HEK293T (cell line): ENCODE measurements at places on chromosomes 1 and 21.

DNA sequence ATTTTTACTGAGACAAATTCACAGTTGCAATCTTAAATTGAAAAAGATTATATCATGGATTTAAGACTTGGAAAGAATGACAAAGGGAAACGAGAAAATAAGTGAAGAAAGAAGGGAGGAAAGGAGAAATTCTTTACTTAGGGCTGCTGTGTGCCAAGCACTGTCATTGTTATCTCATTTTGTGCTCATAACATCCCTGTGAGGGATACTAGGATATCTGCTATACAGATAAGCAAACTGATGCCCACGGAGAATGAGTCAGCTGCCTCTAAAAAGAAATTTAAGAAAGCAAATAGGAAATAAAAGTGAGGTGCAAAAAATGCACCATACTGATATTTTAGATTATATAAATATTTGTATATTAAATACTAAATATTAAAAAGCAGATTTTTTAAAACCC is 183.6 kb upstream of the NR5A2 start:
- DNase-seq: no peak

GRCh38 chr21:23853796-23854379 is 1753.4 kb downstream of the MRPL39 start:
- DNase-seq: peak; percentile 23

DNA sequence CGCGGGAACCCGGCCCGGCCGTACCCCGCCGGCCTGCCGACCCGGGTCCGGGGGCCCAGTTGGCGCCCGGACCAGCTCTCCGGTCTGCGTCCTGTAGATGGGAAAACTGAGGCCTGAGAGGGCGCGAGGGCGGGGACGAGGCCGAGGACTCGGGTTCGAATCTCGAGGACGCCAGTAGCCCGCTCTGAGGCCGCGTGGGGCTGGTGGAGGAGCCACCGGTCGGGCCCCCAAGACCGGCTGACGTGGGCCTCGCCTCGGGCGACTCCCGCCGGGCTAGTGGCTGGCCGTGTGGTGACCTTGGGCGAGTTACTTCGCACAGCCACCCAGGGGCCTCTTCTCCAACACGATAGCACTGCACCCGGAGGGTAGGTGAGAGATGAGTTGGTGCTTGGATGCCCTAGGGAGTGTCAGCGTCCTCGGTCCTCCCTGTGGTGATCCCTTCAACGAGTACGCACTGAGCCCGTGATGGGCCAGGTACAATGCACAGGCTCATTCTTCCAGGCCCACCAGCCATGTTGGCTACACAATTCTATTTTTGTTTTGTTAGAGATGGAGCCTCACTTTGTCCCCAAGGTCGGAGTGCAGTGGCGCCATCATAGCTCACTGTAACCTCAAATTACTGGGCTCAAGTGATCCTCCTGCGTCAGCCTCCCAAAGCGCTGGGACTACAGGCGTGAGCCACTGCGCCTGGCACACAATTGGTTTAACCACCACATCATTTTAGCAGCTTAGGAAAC is 404 bp upstream of the SCMH1 start:
- DNase-seq: peak; percentile 15

DNA sequence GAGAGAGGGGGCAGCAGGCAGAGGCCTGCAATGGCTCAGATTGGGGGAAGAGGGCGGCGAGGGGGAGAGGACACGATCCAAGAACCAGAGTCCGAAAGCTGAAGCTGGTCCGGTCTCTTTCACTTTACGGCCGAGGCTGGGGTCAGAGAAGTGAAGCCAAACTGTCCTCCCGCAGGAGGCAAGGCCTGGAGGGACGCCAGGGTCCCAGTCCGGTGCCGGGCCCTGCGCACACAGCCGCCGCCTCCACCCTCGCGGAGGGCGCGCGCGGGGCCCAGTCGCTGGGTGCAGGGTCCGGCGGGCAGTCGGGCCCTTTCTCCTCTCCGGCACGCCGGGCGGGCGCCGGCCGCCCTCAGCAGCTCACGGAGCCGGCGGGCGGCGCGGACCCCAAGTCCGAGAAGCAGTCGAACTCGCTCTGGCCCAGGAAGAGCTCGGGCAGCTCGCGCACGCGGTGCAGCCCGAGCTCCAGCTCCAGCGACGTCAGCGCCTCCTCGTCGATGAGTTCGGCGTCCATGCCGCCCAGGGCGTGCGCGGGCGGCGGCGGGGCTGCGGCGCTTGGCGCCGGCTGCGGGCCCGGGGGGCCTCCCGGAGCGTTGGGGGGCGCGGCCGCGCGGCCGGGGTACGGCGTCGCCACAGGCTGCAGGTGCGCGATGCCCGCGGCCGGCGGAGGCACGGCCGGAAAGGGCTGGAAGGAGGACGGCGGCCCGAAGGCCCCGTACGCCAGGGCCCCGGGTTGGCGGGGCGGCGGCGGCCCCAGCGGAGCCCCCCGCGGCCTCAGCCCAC is 749 bp downstream of the CITED4 start:
- DNase-seq: no peak

DNA sequence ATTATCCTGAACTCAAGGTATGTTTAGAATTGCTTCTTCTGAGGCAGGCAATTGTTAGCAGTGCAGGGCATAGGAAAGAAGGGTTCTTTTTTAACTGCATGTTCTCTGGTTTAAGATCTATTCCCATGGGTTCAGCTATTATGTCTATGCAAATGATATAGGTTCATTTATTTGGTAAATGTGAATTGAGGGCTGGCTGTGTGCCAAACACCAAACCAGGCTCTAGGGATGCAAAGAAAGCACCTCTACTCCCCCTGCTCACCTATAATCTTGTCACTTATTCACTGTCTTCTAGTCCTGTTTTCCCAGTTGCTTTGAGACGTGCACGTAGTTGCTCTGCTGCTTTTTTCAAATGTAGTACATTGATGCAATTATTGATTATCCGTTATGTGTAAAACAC is 691 bp upstream of the KIFAP3 start:
- no peak for DNase-seq

DNA sequence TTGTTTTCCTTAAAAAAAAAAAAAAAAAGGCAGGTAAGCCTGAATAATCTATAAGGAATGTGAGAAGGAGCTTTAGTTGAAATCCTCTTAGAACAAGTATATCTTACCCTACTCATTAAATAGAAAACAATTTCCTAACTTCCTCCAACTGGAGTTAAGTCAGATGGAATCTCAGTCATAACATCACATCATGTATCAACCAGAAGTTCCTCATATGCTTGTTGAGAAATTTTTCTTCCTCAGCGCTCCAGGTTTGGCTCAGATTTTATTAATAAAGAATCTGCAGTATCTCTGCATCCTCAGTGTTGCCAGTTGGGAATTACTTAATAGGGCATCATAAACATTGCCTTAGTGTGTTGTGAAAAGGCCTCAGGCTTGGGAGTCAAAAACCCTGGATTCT is 37.6 kb downstream of the DUSP10 start:
- DNase-seq: no peak

GRCh38 chr1:159187647-159188374 is 16.4 kb downstream of the CADM3 start:
- DNase-seq: no peak

GRCh38 chr1:86472767-86473166 is 4.0 kb downstream of the CLCA1 start:
- no peak for DNase-seq

DNA sequence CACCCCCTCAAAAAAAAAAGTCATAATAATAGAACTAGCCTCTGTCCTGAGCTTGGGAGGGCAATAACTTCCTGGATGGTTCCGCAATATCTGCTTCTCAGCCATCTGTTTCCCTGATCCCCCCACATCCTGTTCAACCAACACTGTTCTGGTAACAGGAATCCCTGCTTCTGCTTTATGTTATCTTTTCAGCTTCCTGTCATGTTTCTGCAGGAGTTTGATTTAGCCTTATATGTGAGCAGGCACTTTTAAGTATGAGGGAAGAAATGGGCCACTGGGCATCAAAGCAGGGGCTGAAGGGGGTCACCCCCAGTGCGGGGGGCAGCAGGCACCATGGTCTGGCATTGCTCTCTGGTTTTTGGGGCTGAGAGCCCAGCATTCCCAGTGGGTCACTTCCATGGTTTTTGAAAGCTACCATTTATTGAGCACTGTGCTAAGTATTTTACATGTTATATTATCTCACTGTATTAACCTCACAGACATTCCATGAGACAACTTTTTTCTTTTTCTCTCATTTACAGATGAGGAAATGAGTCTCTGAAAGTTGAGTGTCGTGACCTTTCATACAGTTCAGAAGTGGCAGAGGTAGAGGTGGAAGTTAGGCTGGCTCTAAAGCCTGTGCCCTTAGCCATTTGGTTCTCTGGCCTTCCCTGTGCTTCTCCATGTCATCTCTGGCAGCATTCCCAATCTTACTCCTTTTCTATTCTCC is 61.9 kb downstream of the DNTTIP2 start:
- no peak for DNase-seq

DNA sequence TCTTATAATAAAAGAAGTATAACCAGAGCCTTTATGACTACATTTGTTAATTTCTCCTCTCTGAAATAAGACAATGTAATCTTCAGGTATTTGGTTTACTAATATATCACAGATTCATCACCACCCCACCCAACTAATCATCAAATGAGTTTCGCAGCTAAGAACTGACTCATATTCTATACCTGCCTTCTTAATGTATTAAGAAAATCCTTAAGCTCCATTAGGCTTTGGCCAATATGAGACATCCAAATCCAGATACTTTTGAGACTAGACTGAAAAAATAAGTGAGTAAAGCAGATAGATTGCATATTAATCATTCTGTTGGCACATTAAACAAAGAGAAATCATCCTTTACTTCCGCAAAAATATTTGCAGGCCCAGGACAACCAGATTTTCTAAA is 18.7 kb upstream of the FMO2 start:
- DNase-seq: no peak
